A673 (cell line): ENCODE measurements at places on chromosomes 12 and 14.
A peak's percentile ranks its signal among the peaks of the same experiment; 100 is the strongest.

- no peak for DNase-seq
These were observed 128.0 kb downstream of the BCAT1 start for GRCh38 chr12:24820872-24821271.

GRCh38 chr12:116881325-116881876 lies at the start of gene HRK:
HRK (minus strand) TSS chr12:116881441; CDS start chr12:116881307, 134 bp downstream.
- peak; percentile 34 for DNase-seq

GRCh38 chr12:93839064-93839463 lies 161.9 kb downstream of the CRADD start:
- DNase-seq: no peak

GRCh38 chr14:39247256-39247655 lies 13.5 kb downstream of the MIA2 start:
- DNase-seq: no peak

GRCh38 chr14:105026033-105026785 lies 5.3 kb upstream of the CDCA4 start:
- no peak for DNase-seq

DNA sequence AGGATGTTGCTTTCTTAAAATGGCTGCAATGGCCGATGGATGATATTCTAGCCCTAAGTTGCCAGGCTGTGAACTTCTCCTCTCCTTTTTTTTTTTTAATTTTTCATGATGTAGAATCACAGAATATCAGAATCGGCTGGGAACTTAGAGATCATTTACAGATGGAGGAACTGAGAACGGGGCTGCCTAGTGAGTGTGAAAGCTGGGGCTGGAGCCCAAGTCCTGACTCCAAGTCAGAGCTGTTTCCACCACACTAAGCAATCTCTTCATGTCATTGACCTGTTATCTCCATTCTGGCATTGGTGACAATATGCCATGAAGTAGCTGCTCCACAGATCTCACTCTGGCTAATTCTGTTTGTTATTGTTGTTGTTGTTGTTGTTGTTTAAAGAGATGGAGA lies 121.7 kb downstream of the SLC38A1 start:
- DNase-seq: no peak

- no peak for DNase-seq
These were observed 14.0 kb downstream of the KRT76 start for GRCh38 chr12:52763036-52763659.
